ENCODE measurements at places on chromosomes 16 and 17.

DNA sequence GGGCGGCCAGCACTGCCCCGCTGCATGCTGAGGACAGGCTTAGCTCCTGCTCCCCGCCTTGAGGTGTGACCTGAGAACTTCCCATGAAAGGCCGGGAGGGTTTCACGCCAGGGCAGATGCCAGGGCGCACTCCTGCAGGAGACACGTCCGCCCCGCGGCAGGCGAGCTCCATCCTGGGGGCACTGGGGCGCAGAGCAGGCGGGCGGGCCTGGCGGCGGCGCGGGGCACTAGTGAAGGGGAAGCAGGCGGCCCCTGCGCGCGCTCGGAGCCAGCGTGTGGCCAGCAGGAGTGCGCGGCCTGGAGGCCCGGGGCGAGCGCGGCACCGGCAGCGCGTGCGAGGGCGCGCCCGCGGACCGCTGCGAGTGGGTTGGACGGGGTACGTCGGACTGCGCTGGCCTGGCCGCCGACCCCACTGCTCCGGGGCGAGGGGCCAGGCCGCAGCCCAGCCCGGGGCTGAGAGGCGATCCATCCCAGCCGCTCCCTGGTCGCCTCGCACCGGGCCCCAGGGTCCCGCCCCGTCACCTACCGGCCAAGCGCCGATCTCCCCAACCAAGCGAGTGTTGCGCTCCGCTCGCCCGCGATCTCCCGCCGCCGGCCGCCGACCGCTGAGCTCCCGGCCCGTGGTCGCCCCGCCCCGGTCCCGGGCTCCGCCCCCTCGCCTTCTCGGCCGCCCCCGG lies at the start of gene MAP3K14:
Gene MAP3K14 (minus strand): TSS at position 587 of the 677 bp plus-strand sequence. CDS start 26,275 bp downstream, outside the sequence.
- DNase-seq: peak; percentile 80

- DNase-seq: no peak
These were observed 418.7 kb upstream of the DYNLRB2 start for GRCh38 chr16:80122115-80122514.

- peak; percentile 28 for DNase-seq
These were observed 128.4 kb upstream of the TNRC6C start for GRCh38 chr17:77829843-77830799.

GRCh38 chr16:55811811-55812210 lies 21.1 kb downstream of the CES1 start:
- no peak for DNase-seq

DNA sequence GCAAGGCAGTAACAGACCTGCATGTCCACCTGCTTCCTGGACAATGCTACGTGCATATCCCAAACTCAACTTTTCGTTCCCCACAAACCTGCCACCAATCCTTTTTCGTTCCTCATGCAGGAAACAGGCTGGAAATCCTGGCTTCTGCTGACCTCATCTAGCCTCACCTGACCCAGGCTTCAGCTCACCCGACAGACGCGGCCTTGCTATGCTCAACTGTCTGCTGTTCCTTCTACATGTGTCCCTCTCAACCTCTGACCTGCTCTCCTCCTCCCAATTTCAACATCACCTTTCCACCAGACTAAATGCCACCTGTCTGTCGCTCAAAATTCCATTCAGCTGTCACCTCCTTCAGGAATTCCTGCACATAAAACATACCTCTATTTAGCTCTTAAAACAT lies 44.5 kb downstream of the XPO6 start:
- DNase-seq: no peak

- DNase-seq: no peak
These were observed 290.4 kb downstream of the MAP2K6 start for GRCh38 chr17:69704935-69705334.

DNA sequence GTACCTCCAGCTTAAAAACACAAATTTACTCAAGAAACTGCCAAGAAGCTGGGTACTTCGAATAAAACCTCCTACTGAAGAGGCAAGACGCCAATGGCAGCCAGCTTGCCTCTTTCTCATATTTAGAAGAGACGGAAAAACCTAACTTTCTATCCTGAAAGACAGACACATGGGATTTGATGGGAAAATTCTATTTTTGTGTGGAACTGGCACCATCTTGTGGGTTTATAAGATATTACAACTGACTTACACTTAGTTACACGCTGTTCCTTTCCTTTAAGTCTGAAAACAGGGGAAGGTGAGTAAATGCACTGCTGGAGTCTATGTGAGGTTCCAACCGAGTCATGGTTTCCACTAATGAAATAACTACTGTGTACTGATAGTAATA lies 10.3 kb downstream of the ZNF18 start:
- no peak for DNase-seq

DNA sequence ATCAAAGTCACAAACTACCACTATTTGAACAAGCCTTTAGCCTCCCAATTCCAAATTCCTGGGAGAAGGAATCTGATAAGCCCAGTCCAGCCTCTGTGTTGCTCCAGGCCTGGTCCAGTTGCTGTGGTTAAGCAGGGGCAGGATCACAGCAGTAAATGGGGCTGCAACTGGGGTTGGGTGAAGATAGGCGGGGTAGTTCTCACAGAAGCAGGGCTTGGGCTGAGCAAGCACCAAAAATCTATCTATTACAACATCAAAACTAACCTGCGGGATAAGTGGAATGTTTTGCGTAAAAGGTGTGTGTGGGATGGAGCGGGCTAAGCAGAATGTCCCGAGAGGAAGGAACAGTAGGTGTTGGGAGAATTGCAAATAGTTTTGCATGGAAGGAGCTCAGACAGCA lies 23.0 kb upstream of the RNF135 start:
- no peak for DNase-seq

DNA sequence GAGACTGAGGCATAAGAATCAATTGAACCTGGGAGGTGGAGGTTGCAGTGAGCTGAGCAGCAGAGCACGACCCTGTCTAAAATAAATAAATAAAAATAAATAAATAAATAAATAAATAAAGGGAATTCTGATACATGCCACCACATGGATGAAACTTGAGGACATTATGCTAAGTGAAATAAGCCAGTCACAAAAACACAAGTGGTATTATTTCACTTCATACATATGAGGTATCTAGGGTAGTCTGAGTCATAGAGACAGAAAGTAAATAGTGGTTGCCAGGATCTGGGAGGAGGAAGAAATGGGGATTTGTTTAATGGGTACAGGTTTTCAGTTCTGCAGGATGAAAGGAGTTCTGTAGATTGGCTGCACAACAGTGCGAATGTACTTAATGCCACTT lies 16.3 kb downstream of the PIPOX start:
- no peak for DNase-seq

DNA sequence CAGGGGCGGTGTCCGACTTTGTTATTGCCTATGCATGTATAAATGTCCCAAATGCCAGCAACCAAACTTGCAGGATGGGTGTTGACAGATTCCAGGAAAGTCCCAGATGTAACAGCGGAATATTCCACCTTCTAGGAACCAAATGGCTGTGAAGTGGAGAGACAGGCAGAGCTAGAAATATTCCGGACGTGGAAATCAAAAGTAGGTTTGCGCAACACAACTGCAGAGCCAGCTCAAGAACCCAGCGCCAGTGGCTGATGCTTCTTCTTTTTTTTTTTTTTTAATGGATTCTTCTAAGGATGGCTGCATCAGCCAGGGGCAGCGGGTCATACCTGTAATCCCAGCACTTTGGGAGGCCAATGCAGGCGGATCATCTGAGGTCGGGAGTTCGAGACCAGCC lies 601.7 kb downstream of the MAF start:
- no peak for DNase-seq

- no peak for DNase-seq
These were observed 604.5 kb downstream of the WWOX start for GRCh38 chr16:78703936-78704335.

DNA sequence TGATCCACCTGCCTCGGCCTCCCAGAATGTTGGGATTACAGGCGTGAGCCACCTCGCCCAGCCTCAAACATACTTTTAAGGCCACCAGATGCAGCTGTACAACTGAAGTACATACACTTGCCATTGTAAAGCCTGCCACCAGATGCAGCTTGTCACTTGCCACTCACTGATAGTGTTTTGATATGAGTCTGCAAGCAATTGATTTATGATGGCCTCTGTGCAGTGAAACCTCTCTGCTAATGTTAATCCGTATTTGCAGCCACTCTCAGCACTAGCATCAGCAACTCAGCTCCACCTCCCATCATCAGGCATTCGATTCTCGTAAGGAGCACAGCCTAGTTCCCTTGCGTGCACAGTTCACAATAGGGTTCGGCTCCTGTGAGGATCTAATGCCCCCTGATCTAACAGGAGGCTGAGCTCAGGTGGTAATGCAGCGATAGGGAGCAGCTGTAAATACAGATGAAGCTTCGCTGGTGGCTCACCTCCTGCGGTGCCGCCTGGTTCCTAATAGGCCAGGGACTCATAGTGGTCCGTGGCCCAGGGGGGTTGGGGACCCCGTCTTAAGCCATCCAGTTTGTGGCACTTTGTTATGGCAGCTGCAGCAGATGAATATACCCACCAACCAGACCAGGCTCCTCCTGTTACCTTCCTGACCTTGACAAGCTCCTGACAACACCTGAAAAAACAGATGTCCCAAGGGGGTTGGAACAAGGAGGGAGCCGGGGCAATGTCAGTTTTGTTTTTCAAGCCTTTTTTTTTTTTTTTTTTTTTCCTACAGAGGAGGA lies 1.3 kb upstream of the HERPUD1 start:
- DNase-seq: peak; percentile 43

- no peak for DNase-seq
These were observed 11.7 kb upstream of the MYH3 start for GRCh38 chr17:10668775-10669174.

GRCh38 chr16:71412270-71413160 lies 29.3 kb downstream of the TLE7 start:
- peak; percentile 71 for DNase-seq

- DNase-seq: no peak
These were observed 482 bp upstream of the SSH2 start for GRCh38 chr17:29930409-29931010.

DNA sequence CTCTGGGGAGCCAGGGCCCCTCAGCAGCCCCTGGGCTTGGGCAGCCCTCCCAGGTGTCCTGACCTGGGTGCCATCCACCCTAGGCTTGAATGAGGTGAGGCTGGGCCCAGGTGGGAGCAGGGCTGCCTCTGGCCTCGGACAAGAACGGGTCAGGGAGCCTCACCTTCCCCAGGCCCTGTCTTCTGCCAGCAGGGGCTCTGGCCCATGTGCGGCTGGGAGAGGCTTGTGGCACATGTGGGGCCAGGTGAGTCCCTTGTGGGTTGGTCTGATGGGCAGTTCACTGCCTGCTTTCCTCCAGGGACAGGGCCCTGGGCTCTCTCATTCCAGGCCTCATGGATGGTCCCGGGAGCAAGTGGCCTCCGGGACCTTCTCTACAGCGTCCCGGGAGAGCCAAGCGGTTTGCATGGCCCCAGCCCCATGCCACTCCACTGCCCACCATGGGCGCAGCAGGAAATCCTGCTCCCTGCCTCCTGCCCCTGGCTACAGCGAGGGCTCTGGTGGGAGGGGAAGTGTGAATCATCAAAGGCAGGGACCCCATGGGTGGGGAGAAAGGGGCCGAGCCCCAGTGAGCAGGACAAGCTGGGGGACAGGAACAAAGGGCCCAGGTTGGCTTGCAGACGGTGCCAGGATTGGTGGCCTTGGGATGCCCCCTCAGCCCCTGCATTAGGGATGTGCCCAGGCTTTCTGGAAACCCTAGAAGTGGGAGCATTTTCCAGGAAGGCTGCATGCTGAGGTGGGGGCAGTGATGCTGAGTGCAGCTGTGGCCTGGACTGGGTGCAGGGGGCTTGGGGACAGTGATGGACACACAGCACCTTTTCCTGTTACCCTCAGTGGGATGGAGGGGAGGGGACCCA lies 12.2 kb downstream of the VASN start:
- no peak for DNase-seq

- no peak for DNase-seq
These were observed 13.3 kb downstream of the JUP start for GRCh38 chr17:41773190-41773588.

GRCh38 chr17:66855204-66855603 lies 20.3 kb downstream of the CACNG5 start:
- peak; percentile 57 for DNase-seq

DNA sequence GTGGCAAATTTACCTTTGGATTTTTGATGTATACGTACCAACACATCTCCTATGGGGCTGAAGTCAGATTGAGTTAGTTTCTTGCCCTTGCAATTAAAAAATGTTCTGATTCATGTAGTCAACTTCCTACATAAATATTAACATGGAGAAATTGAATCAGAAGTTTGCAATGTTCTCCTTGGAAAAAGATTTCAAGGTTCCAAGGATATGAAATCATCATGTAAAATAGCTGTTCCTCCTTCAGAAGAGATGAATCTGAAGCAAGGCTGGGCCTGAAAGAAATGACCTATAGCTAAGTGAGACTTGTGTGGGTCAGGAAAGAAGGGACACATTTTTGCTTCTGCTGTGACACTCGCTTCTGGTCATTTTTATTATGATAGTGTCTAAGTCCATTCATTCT lies 131.7 kb downstream of the RGS9 start:
- no peak for DNase-seq

- DNase-seq: no peak
These were observed 15.5 kb downstream of the HS3ST6 start for GRCh38 chr16:1902547-1903219.
